ENCODE measurements at places on chromosomes 12 and 14. TPM values are rescaled to one million over a fixed set of nuclear protein-coding genes. Genes with fewer than 3 reads are reported as not detected.

Gene PLA2G1B
- not detected for total RNA-seq

Gene PLEKHG7
- not detected for total RNA-seq

Gene MYO1A
- total RNA-seq: 0.55 TPM

Gene SMAGP
- total RNA-seq: 23.9 TPM

Gene ATL1
- 5.9 TPM for total RNA-seq

Gene IGFBP6
- total RNA-seq: 254 TPM

Gene AICDA
- total RNA-seq: 0.31 TPM

Gene FIGNL2
- total RNA-seq: 0.27 TPM

Gene RD3L
- total RNA-seq: not detected

Gene MYO1H
- total RNA-seq: not detected

Gene G2E3
- 13.9 TPM for total RNA-seq

Gene MYF6
- not detected for total RNA-seq

Gene ALKBH1
- 13.3 TPM for total RNA-seq

Gene PAPLN
- total RNA-seq: 7.1 TPM

Gene OR10G3
- total RNA-seq: not detected

Gene CCDC177
- not detected for total RNA-seq

Gene CEP170B
- 13.0 TPM for total RNA-seq

Gene NOS1
- total RNA-seq: 0.40 TPM

Gene VRK1
- total RNA-seq: 24.8 TPM

Gene NPAS3
- not detected for total RNA-seq

Gene TAS2R42
- total RNA-seq: not detected

Gene C12orf42
- total RNA-seq: 0.26 TPM

Gene NPFF
- total RNA-seq: not detected

Gene KRT79
- not detected for total RNA-seq

Gene FMNL3
- total RNA-seq: 2.3 TPM

Gene LUM
- 0.21 TPM for total RNA-seq

Gene ENDOU
- not detected for total RNA-seq

Gene RNASE1
- total RNA-seq: 0.33 TPM

Gene GLT1D1
- not detected for total RNA-seq

Gene AQP5
- not detected for total RNA-seq

Gene OVCH1
- total RNA-seq: not detected

Gene C12orf50
- not detected for total RNA-seq

Gene ACTR10
- 49.2 TPM for total RNA-seq

Gene DPY19L2
- 1.3 TPM for total RNA-seq

Gene CLEC1B
- not detected for total RNA-seq

Gene TMEM263
- 26.4 TPM for total RNA-seq

Gene APOLD1
- total RNA-seq: 0.16 TPM

Gene PLEKHH1
- 3.7 TPM for total RNA-seq

Gene OTX2
- not detected for total RNA-seq

Gene KIAA0586
- total RNA-seq: 8.8 TPM

Gene GDF3
- total RNA-seq: not detected

Gene TTC9
- total RNA-seq: 3.0 TPM

Gene CPNE6
- not detected for total RNA-seq

Gene HOXC12
- total RNA-seq: not detected

Gene SNX6
- total RNA-seq: 77.6 TPM

Gene A2M
- total RNA-seq: not detected

Gene FGF6
- total RNA-seq: not detected

Gene FOXM1
- 87.7 TPM for total RNA-seq

Gene WIF1
- not detected for total RNA-seq

Gene IAPP
- not detected for total RNA-seq

Gene GPR84
- not detected for total RNA-seq

Gene ALX1
- total RNA-seq: 5.3 TPM

Gene PPP1R1A
- 0.20 TPM for total RNA-seq

Gene EIF2S3B
- total RNA-seq: 0.45 TPM

Gene SARNP
- 106 TPM for total RNA-seq

Gene SCNN1A
- 21.8 TPM for total RNA-seq

Gene CALCOCO1
- 21.0 TPM for total RNA-seq
